ENCODE measurements at places on chromosomes 3 and 15. TPM values are rescaled to one million over a fixed set of nuclear protein-coding genes. Genes with fewer than 3 reads are reported as not detected.

Gene NOX5
- total RNA-seq: not detected

Gene TRPC1
- 4.8 TPM for total RNA-seq

Gene SLC30A4
- 1.2 TPM for total RNA-seq

Gene MESP2
- not detected for total RNA-seq

Gene ADAMTSL3
- total RNA-seq: 35.6 TPM

Gene HGD
- 12.2 TPM for total RNA-seq

Gene AGTR1
- 4.1 TPM for total RNA-seq

Gene TBCCD1
- 10.0 TPM for total RNA-seq

Gene PIERCE2
- total RNA-seq: 1.1 TPM

Gene ACTR8
- total RNA-seq: 25.5 TPM

Gene SAMD7
- not detected for total RNA-seq

Gene GP9
- not detected for total RNA-seq

Gene STARD5
- total RNA-seq: 157 TPM

Gene EXD1
- not detected for total RNA-seq

Gene CPNE9
- total RNA-seq: not detected

Gene ESYT3
- total RNA-seq: not detected

Gene GOLGA8R
- 0.72 TPM for total RNA-seq

Gene FBXO40
- not detected for total RNA-seq

Gene PTPRG
- total RNA-seq: 96.0 TPM

Gene LRTM1
- total RNA-seq: not detected

Gene FBXW12
- total RNA-seq: not detected

Gene GNAT1
- not detected for total RNA-seq

Gene JAGN1
- total RNA-seq: 9.4 TPM

Gene FOXL2NB
- total RNA-seq: not detected

Gene COLQ
- total RNA-seq: 1.2 TPM

Gene RASA2
- total RNA-seq: 15.6 TPM

Gene PLA2G4E
- total RNA-seq: not detected

Gene GPR15
- not detected for total RNA-seq

Gene HMG20A
- 22.0 TPM for total RNA-seq

Gene XXYLT1
- 41.5 TPM for total RNA-seq

Gene CHRNA3
- total RNA-seq: 4.6 TPM

Gene PLA2G4B
- 71.2 TPM for total RNA-seq

Gene IL17RC
- total RNA-seq: 20.1 TPM

Gene MYRIP
- total RNA-seq: 10.7 TPM

Gene CHRFAM7A
- 3.5 TPM for total RNA-seq

Gene CYP11A1
- not detected for total RNA-seq

Gene GPR176
- total RNA-seq: not detected

Gene PPCDC
- total RNA-seq: 35.7 TPM

Gene DGKG
- total RNA-seq: 26.3 TPM

Gene SLC28A2
- total RNA-seq: 7.2 TPM

Measured in stomach (tissue), 19 donors.